ENCODE measurements at places on chromosomes 7 and 10.

GRCh38 chr10:62072901-62073300, 171.4 kb downstream of the ARID5B start:
- no peak for DNase-seq

- DNase-seq: no peak
These were observed 11.7 kb downstream of the ATP6V1F start for GRCh38 chr7:128874140-128875031.

DNA sequence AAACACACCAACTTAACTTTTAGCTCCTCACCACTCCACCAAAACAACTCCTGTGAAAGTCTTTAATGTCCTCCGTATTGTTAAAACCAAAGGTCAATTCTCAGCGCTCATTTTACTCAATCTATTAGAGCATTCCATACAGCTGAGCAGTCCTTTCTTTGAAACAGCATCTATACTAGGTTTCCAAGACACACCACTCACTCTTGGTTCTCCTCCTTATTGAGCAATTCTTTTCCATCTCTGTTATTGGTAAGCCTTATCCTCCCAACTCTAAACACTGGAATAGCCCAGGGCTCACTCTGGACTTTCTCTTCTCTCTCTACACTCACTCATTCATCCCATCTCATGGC, 34.9 kb downstream of the COA1 start:
- DNase-seq: no peak

DNA sequence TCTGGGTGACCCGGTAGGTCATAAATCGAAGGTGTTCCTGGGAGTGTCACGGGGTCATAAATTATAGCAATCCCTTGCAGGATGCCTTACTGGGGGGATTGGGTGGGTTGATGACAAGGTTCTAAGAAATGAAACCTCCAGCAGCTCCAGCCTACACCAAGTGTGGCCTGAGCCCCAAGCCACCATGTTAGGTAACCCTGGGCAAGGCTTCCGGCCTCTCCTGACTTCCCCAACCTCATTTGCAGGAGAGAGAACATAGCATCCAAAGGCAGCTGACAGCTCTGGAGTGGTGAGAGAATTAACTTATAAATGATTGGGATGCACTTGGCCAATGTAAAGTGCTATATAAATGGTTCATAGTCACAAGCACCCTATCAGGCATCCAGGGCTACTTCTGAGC, 52.8 kb upstream of the TMEM273 start:
- no peak for DNase-seq

DNA sequence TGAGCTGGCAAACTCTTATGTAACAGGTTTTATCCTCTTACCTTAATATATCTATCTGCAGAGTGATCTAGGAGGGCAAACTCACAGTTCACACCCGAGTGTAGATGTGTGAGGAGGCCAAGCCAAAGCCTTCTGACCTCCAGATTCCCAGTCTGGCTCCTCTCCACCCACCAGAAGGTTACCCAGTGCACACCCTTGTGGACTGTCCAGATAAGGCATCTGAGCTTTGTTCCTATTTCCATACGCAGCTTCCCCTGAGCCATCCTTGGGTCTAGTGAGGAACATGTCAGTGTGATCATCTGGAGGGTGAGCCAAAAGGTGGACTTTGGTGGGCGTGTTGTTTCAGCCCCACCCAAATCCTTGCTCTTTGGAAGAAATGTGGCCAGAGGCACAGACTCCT, 203.0 kb upstream of the MEOX2 start:
- DNase-seq: no peak

DNA sequence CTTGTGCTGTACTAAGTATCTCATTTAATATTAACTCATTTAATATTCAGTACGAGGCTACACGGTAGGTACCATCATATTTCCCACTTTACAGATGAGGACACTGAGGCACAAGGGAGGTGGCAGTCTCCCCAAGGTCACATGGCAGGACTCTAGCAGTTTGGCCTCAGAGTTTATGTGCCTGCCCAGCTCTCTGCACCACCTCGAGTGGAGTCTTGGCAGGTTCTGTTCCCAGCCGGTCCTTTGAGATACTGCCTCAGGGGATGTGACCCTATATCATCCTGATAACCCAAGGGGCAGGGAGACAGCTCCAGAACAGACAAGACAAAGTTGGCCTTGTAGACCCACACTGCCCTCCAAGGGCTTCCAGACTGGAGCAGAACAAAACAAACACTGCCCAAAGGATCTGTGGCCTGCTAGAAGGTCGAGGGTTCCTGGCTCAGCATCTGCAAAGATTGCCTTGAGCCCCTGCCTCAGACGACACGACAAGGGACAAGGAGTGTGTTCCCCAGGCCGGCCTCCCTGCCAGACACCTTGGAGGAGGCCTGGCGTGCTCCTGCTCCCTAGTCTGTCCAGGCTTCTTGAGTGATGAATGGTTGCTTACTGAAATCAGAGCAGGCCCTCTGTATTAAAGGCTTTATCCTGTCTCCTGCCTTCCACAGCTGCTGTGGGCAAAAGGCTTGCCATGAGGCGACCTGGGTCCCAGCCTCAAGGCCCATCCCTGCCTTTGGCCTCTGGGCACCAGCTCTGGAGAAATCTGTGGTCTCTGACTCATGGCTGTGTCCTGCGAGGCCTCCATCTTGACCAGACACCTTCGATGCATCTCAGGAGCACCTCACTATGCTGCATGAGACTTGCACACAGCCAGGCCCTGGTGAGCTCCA, 3.9 kb upstream of the PWWP2B start:
- DNase-seq: no peak

DNA sequence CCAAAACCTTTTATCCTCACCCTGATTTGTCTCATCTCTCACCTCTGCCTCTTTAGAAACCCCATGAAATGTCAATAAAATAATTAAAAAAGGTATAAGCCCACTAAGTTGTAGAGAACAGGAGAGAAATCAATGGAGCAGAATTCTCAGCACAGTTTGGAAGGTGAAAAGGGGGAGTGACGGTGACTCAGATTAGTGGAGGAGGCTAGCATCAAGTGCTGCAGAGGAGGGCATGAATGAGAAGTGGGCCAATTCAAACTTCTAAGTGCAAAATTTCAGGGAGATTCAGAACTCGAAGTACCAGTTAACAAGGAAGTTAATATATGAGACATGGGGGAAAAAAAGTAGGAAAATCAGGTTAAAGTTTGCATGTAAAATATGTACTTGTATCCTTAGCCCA, 34.9 kb upstream of the ETV1 start:
- DNase-seq: no peak

DNA sequence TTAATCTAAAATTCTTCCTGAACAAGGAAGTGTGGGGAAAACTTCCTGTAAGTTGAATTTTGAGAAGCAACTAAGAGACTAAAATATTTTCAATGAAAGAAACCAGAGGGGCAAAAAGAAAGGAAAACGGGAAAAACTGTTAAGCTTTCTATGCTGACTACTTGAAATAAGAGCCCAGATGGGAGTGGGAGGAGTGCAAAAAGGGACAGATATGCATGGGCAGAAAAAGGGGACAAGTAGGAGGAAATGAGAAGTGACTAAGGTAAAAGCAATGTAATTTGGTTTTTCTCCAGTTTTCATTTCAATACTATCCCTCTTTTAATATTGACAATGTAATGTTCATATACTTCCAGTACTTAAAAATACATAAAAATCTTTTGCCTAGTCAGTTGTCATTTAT, 11.1 kb downstream of the OGA start:
- no peak for DNase-seq

DNA sequence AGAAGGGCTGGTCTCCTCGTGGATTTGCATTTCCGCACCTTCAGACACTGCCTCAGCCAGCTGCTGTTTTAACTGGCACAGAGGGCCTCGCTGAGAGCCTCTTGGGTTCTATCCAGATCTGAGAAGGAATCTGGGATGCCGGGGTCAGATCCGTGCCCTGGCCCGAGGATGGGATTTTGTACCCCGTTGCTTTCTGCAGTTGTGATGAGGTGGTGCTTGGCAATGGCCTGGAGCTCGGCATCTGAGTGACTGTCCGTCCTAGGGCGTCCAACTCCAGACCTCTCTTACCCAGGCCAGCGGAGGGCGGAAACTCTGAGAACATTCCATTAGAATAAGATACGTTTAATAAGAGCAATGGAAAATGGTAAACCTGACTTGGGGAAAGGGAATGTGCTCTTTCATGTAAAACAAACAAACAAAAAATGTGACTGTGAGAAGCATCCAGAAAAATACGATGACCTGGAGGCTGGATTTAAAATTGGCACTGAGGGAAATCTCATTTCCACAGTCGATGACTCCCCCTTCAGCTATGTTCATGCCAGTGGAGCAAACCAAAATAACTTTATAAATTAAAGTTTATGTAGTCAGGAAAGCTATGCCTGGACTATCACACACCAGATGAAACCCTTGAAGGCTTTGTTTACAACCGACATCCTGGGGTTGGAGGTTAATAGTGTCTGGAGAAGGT, 39.6 kb downstream of the GRK5 start:
- no peak for DNase-seq

GRCh38 chr7:123533929-123534382, 439 bp downstream of the IQUB start:
- no peak for DNase-seq

- no peak for DNase-seq
These were observed 580.6 kb downstream of the PHTF2 start for GRCh38 chr7:78379148-78379547.

GRCh38 chr10:7485244-7485556, 74.4 kb upstream of the SFMBT2 start:
- DNase-seq: no peak

DNA sequence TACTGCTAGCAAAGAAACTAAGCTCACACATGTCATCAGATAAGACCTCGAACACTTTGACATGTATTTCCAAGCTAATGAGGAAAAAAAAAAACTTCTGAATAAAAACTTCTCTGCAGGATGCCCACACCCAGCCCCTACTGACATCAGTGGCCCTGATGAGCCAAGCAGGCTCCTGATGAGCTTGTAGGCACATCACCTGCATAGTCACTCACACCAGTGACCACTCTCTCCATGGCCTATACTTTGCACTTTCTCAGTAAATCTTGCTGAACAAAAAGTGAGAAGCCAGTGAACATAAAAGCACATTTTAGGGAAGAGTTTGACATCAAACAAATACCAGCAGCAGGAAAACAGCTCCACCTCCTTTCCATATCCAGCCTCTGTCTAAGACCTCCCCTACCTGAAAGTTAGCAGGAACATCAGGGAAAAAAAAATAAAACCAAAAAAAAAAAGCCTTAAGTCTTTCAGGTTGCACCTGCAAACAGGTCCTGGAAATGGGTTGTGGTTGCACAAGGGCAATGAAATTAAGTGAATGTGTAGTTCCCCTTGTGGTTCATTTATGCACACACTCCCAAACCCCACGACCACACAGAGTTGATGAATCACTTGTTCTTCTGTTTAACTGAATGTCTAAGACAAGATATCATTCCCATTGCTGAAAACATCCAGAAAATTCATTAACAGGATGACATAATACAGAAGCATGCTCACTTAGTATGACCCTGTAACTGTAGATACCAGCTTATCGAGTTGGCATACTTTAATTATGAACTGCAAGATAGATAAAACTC, 205.2 kb upstream of the PDE1C start:
- no peak for DNase-seq

DNA sequence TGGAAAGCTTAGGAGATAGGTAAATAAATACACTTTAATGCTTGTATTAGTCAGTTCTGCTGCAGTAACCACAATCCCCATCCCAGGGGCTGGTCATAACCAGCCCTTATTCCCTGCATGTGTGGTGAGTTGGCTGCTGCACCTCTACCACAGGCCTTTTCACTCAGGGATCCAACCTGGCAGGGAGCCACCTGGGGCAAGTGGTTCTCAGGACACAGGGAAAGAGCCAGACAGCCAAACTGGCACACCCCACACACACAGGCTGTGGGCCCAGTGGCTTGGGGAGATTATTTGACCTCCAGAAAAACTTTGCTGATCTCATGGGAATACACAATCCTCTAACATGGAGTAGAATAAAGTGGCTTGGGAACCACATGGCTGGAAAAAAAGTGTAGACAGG, 400.0 kb upstream of the RNF32 start:
- DNase-seq: no peak

DNA sequence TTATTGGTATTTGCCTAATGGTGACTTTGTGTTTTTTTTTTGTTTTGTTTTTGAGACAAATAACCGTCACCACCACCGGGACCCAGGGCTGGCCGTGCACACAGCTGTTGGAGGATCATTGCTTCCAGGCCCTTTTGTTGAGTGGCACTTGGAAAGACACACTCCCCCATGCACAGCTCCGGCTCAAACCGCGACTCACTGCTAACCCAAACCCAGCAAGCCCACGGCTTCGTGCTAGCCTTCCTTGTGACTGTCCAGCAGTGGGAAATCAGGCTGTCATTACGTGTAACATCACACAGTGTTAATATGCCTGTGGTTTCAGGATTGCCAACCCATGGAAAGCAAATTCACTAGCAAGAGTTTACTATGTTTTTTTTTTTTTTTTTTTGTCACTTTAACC, 17.4 kb downstream of the BNIP3 start:
- no peak for DNase-seq

DNA sequence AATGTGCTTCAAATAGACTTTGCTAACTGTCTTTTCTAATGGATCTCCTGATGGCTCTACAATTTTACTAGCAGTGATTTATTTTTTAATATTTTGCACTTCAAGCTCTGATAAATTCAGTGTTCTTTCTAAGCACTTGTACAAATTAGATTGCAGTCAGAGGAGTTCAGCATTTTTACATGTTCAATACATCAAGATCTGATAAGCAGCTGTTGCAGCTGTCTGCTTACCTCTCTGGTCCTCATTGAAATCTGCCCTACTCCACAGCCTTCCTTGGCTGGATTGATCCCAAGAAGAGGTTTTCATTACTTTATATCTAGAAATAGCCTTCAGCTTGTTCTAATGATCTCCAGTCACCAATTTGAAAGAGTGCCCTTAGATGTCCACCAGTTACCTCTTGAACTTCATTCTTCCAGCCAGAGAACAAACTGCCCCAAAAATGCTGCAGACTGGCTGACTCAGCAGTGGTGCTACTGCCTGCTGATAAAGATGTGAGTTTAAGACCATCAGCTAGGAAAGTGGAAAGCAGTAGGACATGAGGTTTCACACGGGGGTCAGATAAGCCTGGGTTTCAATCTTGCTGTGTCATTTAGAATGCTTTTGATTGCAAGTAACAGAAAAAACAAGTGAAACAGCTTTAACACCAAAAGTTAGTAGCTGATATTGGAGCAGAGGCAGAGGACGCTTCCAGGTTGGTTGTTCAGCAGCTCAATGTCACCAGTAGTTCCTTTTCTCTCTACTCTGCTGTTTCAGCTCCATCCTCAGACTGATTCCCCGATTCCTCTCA, 350.9 kb upstream of the NPVF start:
- DNase-seq: no peak

- DNase-seq: no peak
These were observed at the start of gene GIMAP8 for GRCh38 chr7:150450491-150451001. GIMAP8 (plus strand) TSS chr7:150450630; CDS start chr7:150466699, 16,069 bp downstream.

Data from GM18507 (cell line).